D721Med (cell line): ENCODE measurements at places on chromosomes 6 and 20.

DNA sequence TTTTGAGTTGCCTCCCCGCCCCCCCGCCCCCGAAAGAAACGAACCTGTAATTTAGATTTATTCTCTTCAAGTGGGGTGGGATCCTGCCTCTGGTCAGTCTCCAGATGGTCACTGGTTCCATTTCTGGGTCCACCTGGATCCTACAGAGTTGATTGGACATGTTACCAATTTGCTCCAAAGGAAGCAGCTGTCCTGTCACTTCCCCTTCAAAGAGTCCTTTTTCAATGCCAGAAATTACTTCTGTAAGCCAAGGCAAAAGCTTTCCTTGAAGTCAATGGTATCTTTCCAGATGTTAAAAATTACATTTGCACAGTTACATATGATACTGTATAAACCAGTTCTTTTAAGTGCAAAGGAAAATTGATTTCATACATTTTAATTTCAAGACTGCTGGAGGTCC is 12.0 kb upstream of the ANKRD60 start:
- no peak for DNase-seq

- no peak for DNase-seq
Observed at GRCh38 chr6:15659181-15659580, 3.6 kb downstream of the DTNBP1 start.

GRCh38 chr6:129936329-129937165 is 75.4 kb upstream of the TMEM244 start:
- no peak for DNase-seq

DNA sequence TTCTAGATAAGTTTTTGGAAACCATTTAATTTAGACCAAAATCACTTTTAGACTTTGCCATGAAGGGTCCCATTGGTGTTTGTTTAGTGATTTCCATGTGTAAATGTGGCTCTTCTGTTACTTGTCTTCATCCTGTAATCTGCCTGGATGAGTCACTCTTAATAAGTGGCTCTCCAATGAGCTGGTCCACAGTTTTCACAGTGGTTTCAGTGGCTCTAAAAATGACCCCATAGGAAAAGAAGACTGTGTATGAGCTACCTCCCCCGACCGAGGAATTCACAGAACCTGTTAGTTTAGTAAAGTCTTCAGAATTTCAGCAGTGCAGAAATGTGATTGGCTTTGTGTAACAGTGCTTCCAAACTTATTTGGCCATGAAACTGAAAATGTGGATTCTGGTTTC is 492.0 kb upstream of the MARCKS start:
- no peak for DNase-seq

DNA sequence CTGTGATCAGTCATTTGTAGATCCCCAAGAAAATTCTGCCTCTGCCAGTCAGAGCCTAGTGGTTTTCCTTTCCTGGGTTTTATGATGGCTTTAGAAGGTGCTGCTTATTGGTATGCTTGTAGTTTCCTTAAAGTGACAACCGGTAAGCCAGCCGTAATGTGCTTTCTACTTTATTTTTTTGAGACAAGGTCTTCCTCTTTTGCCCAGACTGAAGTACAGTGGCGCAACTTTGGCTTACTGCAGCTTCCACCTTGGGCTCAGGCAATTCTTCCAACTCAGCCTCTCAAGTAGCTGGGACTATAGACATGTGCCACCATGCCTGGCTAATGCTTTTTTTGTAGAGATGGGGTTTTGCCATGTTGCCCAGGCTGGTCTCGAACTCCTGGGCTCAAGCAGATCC is 23.5 kb downstream of the MCM8 start:
- no peak for DNase-seq

DNA sequence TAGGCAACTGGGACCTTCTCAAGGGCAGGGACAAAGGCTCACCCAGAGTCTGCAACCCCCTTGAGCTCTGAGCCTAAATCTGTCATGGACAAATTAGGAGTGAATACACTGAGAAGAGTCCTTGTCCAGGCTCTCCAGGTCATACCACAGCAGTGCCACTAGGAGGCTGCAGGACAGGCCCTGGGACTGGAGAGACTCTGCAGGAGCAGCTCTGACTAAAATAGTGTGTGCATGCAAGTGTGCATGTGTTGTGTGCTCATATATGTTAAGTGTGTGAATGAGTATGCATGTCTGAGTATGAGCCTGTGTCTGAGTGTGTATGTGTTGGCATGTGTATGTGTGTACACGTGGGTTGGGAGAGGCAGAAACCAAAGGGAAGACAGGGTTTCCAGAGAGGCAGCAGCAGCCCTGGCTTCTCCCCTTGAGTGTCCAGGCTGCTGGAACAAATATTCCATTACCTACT is 27.1 kb downstream of the MRPL14 start:
- no peak for DNase-seq

GRCh38 chr20:8642247-8642646 is 426.6 kb upstream of the PLCB4 start:
- DNase-seq = no peak

DNA sequence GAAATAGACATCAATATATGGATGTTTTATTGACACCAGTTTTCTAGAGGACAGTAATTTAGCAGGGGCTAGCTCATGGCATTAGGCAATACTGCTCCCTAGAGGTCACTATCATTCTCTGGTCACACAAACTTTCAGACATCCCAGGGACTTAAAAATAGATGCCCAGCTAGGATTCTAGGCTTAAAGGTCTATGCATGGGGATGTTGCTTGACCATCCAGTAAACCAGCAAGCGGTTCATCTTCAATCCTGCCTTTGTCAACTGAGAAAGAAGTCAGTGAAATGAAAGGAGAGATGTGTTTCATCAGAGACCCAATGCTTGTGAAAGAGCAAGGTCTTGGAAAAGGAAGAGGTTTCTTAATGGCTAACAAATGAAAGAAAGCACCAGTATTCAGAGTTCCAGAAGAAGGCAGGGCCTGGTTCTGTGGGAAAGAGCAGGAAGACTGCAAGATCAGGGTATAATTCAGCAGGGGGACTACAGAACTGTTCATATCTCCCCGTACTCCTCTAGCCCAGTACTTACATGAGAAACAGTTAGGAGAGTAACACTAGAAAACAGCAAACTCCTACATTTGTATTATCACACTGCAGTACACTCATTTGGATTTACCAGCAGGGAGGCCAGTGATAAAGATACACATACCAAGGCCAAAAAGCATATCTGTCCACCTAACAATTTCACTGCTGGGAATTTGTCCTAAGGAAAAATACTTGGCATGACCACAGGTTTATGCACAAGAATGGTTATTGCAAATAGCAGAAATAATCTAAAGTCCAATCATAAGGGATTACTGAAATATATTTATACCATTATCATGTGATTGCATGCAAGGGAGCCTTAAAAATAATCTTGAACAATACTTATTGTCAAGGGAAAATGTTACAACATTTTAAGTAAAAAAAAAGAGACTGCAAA is 151.4 kb upstream of the LAMA2 start:
- no peak for DNase-seq

DNA sequence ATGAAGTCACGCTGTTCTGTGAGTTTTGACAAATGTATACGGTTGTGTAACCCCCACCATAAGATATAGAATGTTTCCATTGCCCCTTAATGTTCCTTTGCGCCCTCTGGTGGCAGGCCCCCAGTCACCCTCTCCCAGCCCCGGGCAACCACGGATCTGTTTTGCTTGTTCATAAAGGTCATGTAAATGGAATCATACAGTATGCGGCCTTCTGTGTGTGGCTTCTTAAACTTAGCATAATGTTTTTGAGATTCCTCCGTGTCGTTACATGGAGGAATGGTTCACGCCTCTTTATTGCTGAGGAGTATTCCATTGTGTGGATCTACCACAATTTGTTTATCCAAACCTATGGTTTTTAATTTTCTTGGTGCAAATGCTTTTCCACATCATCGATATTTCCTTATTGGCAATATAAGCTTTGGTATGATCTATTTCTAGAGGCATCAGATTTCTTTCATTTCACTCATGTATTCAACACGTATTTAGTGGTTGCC is 28.4 kb downstream of the LYRM2 start:
- DNase-seq = no peak

DNA sequence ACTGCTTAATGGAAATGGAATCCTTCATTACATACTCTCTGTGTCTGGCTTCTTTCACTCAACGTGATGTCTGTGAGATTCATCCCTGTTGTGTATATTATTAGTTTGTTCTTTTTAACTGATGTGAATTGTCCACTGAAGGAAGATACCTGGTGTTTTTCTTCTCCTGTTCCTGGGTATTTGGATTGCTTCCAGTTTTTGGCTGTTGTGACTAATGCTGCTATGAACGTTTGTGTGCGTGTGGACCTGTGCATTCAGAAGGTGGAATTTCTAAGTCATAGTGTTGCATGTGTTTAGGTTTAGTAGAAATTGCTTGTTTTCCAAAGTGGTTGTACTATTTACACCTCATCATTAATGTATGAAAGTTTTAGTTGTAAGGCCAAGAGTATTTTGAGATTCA is 3.8 kb downstream of the TULP4 start:
- no peak for DNase-seq

- no peak for DNase-seq
Observed at GRCh38 chr6:88161940-88162339, 4.2 kb downstream of the CNR1 start.

GRCh38 chr6:139277587-139277986 is 14.2 kb downstream of the TXLNB start:
- no peak for DNase-seq

DNA sequence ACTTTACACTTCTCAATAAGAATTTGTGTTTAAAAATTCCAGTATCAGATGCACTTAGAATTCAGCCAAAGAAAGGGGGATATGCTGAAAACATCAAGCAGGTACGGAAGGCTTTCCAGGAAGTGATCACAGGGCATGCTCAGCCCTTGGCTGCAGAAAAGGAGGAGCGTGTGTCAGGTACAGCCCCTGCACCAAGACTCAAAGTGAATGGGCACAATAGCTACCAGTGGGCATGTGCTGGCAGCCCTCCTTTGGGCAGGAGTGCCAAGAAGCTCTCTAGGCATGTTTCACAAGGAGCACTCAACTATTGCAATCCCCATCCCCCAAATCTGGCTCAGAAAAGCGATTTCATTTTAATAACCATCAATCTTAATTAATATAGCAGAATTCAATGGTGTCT is 298.8 kb downstream of the GMDS start:
- DNase-seq = no peak
